Hepatocyte (in vitro differentiated cells): ENCODE measurements at places on chromosomes 13 and 19.

GRCh38 chr19:17306285-17306714, 628 bp downstream of the MRPL34 start:
- DNase-seq: no peak

GRCh38 chr13:29802621-29803020, 47.8 kb downstream of the UBL3 start:
- DNase-seq: no peak

- no peak for DNase-seq
Measured at GRCh38 chr19:15138427-15138826, 31.2 kb downstream of the SYDE1 start.

DNA sequence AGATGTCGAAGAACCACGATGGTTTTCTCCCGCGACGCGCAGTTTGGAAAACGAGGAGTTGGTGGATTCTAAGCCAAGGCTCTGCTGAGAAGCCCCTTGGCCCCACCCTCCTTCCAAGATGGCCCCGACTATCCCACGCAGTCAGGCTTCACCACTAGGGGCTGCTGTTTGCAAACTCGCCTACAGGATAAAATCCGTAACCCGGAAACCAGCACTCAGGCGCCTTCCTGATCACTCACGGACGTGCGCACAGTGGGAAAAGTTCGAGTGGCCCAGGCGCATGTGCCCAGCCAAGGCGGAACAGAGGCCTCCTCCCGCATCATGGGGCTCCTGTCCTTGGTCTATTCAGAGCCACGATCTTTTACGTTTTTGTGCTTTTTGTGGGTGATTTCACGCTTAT, 19.2 kb upstream of the UQCR11 start:
- peak; percentile 64 for DNase-seq

DNA sequence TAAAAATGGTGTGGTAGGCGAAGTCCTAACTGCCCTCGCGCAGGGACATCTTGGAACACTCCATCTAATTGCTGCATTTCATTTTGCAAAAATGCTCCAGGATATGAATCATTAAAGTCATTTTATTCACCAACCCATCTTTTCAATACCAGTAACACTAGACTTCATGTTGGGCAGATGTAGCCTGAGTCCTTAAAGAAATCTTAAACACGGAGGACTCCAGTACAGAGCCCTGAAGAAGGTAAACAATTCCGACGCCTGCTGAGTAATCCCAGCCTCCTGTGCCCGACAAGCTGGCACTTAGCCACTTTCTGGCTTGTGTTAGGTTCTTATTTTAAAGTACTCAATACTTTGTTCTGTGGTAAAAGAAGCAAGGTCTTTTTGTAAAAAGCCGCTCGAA, 58.0 kb upstream of the IRS2 start:
- no peak for DNase-seq

GRCh38 chr19:46904114-46905060, 43.6 kb downstream of the ARHGAP35 start:
- DNase-seq: peak; percentile 38

DNA sequence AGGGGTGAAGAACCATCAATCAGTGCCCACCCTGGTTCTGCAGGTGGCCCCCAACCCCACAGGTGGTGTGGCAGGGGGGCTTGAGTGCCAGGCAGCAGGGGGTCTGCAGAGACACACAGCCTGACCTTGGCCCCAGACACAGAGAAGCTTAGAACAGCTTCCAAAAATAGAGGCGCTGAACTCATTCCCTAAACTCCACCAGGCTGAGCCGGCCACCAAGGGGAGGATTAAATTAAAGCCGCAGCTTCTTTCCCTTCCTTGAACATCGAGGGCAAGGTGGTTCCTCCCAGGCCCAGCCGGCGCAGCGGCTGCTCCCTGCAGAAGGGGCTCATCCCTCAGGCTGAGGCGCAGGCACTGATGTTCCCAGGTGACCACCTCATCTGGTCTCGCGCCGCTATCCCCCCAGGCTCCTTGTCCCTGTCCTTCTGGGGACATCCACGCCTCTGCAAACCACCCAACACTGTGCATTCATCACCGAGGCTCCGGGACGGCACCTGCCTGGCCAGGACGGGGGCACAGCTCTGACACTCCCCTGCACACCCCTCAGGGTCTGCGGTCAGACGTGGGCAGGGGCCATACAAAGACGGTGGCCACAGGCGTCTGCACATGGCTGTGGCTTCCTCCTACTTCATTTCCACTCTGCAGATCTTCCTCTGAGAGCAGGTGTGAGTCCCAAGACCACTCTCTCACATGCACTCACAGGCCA, 30.9 kb downstream of the LAMP1 start:
- DNase-seq: no peak

DNA sequence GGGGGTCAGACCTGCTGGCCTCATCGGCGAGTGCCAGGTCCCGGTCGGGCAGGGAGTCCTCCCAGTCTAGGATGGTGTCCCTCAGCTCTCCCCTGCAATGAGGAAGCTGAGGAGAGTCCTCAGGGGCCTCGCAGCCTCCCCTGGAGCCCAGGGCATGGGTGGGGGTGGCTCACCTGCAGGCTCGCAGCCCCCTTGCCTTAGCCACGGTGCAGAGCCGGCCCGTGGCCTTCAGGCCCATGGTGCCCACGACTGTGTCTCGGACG, 6.8 kb downstream of the SIRT6 start:
- no peak for DNase-seq

DNA sequence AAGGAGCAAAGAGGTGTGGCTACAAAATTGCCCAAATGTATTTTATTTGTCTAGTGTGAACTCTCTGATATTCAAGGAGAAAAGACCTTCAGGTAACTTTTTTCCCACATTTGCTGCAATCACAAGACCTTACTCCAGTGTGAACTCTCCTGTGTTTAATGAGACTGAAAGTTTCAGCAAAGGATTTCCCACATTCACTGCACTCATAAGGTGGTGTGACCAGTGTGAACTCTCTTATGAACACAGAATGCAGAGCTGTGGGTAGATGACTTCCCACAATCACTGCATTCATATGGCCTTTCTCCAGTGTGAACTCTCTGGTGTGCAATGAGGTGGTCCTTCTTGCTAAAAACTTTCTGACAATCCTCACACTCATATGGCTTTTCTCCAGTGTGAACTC, 16.4 kb downstream of the ZNF814 start:
- no peak for DNase-seq

DNA sequence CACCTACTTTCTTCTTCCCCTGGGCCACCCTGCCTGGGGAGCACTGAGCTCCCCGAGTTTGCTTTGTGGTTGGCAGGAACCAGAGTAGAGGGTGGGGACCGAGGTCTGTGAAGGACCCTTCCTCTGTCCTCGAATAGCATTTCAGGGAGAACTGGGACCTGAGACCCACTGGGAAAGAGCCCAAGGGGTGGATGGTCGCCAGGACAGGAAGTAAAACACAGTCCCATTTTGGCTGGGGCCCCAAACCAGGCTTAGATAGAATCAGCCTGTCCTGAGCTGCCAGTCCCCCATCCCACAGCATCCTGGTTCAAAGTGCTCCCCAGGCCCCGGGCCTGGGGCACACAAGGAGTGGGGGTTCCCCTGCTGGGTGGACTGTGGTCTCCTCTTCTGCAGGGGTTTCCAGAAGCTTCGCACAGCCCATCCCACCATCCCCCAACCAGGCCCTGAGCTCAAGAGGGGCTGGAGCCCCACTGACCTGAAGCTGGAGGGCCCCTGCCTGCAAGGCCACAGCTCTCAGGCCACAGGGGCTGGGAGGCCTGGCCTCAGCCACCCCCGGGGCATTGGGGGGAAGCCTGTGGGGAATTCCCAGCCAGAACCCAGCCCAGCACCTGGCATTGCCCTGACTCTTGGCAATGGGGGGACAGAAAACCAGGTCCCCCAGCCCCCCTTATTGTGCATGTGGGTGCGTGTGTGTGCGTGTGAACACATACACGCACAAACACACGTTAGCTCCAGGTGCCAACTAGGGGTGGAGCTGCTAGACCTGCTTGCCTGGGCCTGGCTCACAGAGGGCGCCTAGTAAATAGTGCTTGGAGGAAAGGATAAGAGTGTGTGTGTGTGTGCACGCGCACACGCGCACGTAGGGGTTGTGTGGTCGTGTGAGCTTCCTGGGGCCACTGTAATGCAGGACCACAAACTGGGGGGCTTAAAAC, 995 bp upstream of the MKNK2 start:
- peak; percentile 22 for DNase-seq

DNA sequence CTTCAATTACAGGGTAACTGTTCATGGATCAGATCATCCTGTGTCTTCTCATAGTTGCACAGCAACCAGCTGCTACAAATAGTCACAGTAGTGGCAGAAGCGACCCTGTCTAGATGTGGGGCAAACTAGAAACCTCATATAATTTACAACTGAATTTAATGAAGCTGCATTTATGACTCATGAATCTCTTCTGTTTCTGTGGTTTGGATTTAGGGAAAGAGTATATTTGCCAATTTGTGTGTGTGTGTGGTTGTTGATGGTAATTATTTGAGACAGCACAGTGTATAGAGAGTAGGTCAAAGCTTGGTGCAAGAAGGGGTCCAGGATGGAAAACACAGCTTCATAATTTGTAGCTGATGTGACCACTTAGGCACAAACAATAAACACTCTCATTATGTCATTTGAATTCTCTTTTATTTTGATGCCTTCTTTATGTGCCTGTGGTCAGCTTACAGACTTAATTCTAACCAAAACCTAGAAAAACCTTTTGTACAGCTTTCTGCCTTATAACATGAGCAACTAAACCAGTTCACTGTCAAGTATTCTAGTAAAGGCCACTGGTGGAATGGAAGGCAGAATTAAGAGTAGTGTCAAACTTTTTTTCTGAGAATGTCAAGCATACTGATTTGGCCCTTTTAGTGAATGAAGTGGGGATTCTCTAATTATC, 218.1 kb downstream of the TBC1D4 start:
- no peak for DNase-seq

- no peak for DNase-seq
Measured at GRCh38 chr13:37450276-37450675, 148.3 kb downstream of the POSTN start.

DNA sequence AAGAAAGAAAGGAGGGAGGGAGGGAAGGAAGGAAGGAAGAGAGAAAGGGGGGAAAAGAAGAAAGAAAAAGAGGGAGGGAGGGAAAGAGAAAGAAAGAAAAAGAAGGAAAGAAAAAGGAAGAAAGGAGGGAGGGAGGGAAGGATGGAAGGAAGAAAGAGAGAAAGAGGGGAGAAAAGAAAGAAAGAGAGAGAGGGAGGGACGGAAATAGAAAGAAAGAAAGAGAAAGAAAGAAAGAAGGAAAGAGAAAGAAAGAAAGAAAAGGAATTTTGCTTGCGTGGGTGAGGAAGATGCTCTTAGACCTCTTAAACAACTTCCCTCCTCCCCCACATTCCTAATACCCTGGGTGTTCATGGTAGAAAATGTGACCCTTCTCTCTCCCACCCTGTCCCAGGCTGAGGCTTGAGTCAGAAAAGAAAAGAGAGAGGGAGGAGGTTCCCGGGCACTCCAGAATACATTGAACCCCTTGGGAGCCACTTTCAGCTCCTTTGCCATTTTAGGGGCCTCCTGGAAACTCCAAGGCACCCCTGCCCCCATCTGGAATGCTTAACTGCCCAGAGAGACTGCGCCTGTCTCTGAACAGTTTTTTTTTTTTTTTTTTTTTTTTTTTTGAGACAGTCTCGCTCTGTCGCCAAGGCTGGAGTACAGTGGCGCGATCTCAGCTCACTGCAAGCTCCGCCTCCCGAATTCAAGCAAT, 9.2 kb upstream of the KANK3 start:
- DNase-seq: no peak

GRCh38 chr13:75495938-75496337, 14.0 kb upstream of the TBC1D4 start:
- DNase-seq: no peak

DNA sequence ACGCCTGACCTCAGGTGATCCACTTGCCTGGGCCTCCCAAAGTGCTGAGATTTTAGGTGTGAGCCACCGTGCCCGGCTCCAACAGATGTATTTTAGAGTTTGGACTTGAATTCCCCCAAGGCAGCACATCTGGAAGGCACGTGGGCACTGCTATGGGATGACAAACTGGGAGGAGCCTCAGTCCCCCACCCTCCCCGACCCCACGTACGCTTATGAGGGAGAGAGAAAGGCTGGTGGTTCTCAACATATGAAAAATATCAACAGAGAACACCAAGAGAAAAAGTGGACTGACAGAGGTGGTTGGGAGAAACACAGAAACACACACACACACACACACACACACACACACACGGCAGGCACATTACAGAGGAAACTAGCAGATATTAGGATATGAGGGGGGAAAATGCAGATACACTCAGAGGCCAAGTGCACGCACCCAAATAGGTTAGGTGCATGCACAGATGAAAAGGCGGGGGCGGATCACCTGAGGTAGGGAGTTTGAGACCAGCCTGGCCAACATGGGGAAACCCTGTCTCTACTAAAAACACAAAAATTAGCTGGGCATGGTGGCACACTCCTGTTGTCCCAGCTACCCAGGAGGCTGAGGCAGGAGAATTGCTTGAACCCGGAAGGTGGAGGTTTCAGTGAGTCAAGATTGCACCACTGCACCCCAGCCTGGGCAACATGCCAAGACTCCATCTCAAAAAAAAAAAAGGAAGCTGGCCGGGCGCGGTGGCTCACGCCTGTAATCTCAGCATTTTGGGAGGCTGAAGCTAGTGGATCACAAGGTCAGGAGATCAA, 3.2 kb downstream of the STX10 start:
- DNase-seq: no peak

- no peak for DNase-seq
Measured at GRCh38 chr13:39232401-39232980, 194.2 kb downstream of the NHLRC3 start.

GRCh38 chr13:97369261-97369893, 64.6 kb upstream of the RAP2A start:
- no peak for DNase-seq

GRCh38 chr13:60155978-60156377, 7.8 kb downstream of the DIAPH3 start:
- no peak for DNase-seq

GRCh38 chr19:17393914-17394313, at the start of gene CCDC194:
Gene CCDC194 (minus strand): TSS chr19:17394196. CDS start chr19:17394158, 38 bp downstream.
- DNase-seq: no peak

- peak; percentile 79 for DNase-seq
Measured at GRCh38 chr13:44904967-44905366, 84.3 kb downstream of the NUFIP1 start.

DNA sequence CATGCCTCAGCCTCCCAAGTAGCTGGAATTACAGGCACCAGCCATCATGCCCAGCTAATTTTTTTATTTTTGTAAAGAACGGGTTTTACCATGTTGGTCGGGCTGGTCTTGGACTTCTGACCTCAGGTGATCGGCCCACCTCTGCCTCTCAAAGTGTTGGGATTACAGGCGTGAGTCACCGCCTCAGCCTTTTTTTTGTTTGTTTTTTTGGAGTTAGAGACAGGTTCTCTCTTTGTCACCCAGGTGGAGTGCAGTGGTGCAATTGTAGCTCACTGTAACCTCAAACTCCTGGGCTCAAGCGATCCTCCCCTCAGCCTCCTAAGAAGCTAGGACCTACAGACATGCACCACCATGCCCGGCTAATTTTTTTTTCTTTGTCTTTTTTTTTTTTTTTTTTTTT, 15.6 kb upstream of the NOTCH3 start:
- peak; percentile 54 for DNase-seq

GRCh38 chr19:36215276-36216123, 594 bp downstream of the ZNF146 start:
- DNase-seq: peak; percentile 51

DNA sequence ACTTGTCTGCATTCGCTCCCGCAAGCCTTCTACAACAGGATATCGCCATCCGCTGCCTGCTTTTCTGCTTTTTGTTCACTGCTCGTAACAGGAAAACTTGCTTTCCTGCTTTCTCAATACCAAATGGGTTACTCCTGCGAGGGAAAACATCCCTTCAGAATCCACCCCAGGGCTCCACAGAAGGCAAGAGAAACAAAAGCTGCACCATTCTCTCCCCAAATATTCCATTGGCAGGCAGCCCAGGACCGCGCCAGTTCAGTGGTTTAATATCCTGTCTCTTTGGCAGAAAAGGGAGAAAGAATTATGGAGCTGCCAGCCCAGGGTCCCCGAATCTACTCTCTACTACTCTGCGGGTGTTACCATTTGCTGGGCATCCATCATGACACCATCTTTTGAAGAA, 84.7 kb upstream of the DOCK9 start:
- no peak for DNase-seq
